ENCODE measurements at places on chromosomes 2 and 18. TPM values are rescaled to one million over a fixed set of nuclear protein-coding genes. Genes with fewer than 3 reads are reported as not detected.
A peak's percentile ranks its signal among the peaks of the same experiment; 100 is the strongest.

Gene LRP2
- not detected for polyA plus RNA-seq

Gene GALR1
- polyA plus RNA-seq = not detected

Gene TMEM127
- 75.7 TPM for polyA plus RNA-seq

Gene FRZB
- polyA plus RNA-seq = 0.03 TPM

Gene LCT
- 0.03 TPM for polyA plus RNA-seq

Gene TP53I3
- polyA plus RNA-seq = 112 TPM

Gene CAPN14
- 0.03 TPM for polyA plus RNA-seq

Gene AGAP1
- polyA plus RNA-seq = 10.2 TPM

- no peak overlapping the region for H3K4me3 ChIP-seq
- H3K4me1 ChIP-seq = peaks cover 45% of the 10 kb centered on the region
- no peak overlapping the region for H3K27ac ChIP-seq
- peaks cover 2% of the 10 kb centered on the region for H3K36me3 ChIP-seq
Observed at GRCh38 chr2:160292225-160292624, 92.2 kb upstream of the ITGB6 start.

DNA sequence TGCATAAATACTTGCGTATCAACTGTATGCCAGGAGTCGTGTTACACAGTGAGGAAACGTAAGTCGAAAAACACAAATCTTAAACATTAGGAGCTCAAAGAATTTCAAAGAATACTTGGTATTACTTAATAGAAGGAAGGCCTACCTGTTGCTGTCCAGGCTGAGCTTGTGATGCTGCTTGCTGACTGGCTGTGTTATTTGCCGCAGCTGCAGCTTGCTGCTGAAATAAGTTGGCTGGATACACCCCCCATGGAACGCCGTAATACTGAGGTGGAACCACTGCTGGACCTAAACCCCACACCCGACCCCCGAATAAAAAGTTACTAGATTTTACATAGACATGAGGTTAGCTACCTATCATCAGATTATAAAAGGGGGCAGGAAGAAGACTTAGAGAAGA lies 56.4 kb downstream of the PUM2 start:
- no peak overlapping the region for H3K4me3 ChIP-seq
- H3K27me3 ChIP-seq = no peaks in the 10 kb centered on the region
- H3K27ac ChIP-seq = no peak overlapping the region
- H3K36me3 ChIP-seq = peaks cover under 1% of the 10 kb centered on the region

DNA sequence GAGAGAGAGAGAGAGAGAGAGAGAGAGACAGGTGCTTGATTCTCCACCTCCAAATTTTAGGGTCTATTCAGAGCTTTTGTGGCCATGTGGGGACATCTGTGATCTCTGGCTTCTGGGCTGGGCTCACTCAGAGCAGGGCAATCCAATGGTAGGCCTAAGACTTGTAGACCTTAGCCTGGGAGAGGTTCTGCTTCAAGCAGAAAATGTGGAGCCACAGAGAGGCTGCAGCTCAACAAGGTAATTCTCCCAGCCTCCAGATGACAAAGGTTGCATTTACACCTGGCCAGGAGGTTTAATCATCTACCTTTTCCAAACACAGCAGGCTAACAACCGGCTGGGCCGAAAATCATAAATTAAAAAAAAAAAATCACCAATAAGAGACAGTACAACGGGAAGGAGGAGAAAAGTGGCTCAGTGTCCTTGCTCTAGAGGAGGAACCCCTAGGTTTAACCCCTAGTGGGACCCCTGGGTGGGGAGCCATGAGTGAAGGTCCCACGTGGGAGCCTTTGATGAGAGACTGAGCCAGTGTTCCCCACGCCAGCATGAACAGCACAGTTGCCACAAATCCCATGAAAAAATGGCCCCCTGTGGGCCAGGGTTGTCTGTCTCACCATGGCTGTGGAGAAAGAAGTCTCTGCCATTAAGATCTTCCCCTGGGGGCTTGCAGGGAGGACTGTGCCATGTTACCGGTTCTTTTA lies 124.0 kb upstream of the GATA6 start:
- H3K4me3 ChIP-seq = no peak overlapping the region
- H3K36me3 ChIP-seq = no peaks in the 10 kb centered on the region
- no peaks in the 10 kb centered on the region for H3K4me1 ChIP-seq
- H3K27ac ChIP-seq = no peak overlapping the region
- H3K27me3 ChIP-seq = peaks cover 17% of the 10 kb centered on the region
- no peak for DNase-seq

- no peak overlapping the region for H3K27ac ChIP-seq
- no peak overlapping the region for H3K4me3 ChIP-seq
- H3K36me3 ChIP-seq = no peaks in the 10 kb centered on the region
- H3K27me3 ChIP-seq = no peaks in the 10 kb centered on the region
- peaks cover 3% of the 10 kb centered on the region for H3K4me1 ChIP-seq
Observed at GRCh38 chr2:37306024-37306423, 18.6 kb downstream of the PRKD3 start.

GRCh38 chr2:219171231-219171651 lies 1.4 kb upstream of the SLC23A3 start:
- no peaks in the 10 kb centered on the region for H3K4me1 ChIP-seq
- no peaks in the 10 kb centered on the region for H3K27me3 ChIP-seq
- H3K27ac ChIP-seq = no peak overlapping the region
- no peaks in the 10 kb centered on the region for H3K36me3 ChIP-seq

GRCh38 chr2:224062481-224063297 lies 23.6 kb upstream of the SERPINE2 start:
- no peak overlapping the region for H3K27ac ChIP-seq
- no peaks in the 10 kb centered on the region for H3K27me3 ChIP-seq
- no peak for DNase-seq
- no peaks in the 10 kb centered on the region for H3K36me3 ChIP-seq

DNA sequence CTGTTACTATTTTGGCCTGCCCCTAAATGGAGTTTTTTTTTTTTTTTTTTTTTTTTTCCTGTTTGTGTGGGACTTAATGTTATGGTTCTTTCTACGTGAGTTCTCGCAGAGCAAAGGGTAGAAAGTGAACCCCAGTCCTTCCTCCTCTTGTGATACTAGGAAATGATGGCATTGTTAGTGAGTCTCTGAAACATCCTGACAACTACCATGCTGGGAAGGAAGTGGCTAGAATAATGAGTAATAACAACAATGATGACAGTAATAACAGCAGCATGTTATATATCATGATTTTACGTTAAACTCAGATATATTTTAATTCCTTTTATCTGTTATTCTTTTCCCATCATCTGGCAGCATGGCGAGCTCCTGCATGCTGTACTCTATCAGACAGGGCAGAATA lies 216.2 kb upstream of the LINC00305 start:
- no peaks in the 10 kb centered on the region for H3K27me3 ChIP-seq
- peak overlapping the region; percentile 34 for H3K27ac ChIP-seq
- H3K4me3 ChIP-seq = no peak overlapping the region

DNA sequence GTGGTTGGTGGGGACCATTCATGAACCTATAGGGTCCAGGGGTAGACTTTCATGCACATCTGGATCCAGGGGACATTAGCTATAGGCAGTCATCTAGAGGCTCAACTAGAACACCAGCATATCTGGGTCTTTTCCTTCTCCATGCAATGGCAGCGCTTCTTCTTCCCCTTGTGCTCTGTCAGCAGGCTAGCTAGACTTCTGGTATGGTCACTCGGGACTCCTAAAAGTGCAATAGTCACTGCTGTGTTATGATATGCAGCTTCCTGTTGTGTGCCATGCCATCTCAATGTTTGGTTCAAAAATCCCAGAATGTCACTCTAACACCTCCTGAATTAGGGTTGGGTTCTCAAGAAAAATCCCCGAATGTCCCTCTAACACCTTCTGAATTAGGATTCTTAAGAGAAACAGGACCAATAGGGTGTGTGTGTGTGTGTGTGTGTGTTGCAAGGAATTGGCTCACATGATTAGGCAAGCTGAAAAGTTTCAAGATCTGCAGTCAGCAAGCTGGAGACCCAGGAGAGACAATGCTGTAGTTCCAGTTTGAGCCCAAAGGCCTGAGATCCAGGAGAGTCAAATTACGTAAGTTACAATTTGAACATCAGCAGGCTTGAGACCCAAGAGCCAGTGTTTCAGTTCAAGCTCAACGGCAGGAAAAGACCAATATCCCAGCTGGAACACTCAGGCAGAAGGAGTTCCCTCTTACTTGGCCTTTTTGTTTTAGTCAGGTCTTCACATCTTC lies 97.1 kb upstream of the LTBP1 start:
- no peaks in the 10 kb centered on the region for H3K4me1 ChIP-seq
- H3K27me3 ChIP-seq = no peaks in the 10 kb centered on the region
- no peak overlapping the region for H3K4me3 ChIP-seq
- DNase-seq = no peak

- DNase-seq = peak; percentile 44
- no peaks in the 10 kb centered on the region for H3K36me3 ChIP-seq
- no peak overlapping the region for H3K27ac ChIP-seq
- no peak overlapping the region for H3K4me3 ChIP-seq
Observed at GRCh38 chr2:8151888-8152287, 530.0 kb upstream of the ID2 start.
